ENCODE measurements at places on chromosomes 1 and 21.

DNA sequence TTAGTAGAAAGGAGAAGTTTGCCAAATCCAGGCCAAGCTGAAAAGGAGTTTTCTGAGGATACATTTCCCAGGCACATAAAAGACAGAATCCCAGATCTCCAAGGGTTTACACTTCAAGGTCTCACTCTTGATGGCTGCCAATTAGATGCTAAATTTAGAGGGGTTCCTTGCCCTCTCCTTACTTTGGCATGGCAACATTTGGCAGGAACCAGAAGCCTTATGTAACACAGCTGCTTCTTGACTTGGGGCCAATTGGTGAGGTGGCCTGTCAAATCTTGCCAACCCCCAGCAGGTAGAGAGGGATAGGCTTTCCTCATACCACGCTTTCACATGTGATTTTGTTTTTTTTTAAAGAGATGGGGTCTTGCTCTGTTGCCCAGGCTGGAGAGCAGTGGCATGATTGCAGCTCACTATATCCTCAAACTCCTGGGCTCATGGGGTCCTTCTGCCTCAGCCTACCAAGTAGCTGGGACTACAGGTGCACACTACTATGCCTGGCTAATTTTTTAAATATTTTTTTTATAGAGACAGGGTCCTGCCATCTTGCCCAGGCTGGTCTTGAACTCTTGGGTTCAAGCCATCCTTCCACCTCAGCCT is 25.2 kb upstream of the NKAIN1 start:
- no peak for DNase-seq

DNA sequence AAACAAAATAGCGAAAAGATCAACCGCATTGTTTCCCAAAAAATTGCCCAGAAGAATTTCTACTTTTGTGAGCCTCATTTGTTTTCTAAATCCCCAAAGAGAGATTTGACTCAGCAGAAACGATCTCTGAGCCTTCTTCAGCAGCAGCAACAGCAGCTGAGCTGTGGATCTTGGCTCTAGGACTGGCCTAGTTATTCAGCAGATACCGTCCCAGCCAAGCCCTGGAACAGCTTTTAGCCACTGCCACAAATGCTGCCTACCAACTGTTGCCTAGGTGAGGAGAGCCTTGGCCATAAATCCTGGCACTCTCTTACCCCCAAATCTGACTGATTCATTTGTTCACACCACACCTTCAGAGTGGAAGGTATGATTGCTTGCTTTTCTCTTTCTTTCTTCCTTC is 320.1 kb downstream of the TGFB2 start:
- no peak for DNase-seq

- no peak for DNase-seq
Measured at GRCh38 chr1:60972841-60973364, 109.5 kb upstream of the NFIA start.

- DNase-seq: no peak
Measured at GRCh38 chr1:243930822-243931671, 81.0 kb upstream of the AKT3 start.

- no peak for DNase-seq
Measured at GRCh38 chr1:52856026-52856425, 13.5 kb downstream of the ZYG11A start.

DNA sequence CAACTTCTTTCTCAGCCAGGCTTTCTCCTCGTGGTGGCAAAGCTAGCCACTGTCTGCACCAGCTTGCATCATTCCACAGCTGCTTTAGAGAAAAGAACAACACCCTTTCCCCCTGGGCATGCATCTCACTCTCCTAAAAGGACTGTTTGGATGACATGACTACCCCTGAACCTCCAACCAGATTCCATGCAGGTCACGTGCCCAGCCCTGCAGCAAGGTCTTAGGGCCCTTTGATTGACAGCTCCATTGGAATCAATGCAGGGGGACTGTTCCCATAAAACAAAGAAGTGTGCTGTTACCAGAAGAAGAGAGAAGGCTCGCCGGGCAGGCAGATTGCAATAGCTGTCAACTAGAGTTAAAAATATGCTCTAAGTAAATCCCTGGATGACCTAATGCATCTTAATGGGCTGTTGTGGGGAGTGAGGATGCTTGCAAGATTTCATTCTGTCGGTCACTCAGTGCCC is 24.4 kb downstream of the KCNA2 start:
- DNase-seq: no peak

- no peak for DNase-seq
Measured at GRCh38 chr1:167617153-167618147, 12.6 kb upstream of the RCSD1 start.

DNA sequence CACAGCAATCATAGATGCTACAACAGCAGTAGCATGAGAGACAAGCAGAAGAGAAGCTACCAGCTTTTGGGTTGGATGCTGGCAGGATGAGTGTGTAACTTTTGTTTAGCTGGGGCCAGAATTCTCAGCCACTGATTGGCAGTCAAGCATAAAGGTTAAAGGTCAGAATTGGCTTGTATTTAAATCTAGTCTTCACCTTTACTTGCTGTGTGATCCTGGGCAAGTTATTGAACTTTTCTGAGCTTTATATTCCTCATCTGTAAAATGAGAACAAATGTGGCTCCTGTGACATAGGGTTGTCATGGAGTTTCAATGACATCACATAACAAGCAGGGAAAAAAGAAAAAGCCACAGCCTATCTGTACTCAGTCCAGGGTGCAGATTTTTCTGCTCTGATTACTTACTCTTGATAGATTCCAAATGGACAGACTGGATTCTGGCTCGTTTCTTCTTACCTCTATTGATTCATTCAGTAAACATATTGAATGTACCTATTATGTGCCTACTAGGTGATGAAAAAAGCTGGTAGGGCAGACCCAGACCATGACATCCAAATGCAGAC is 2.8 kb upstream of the AZIN2 start:
- DNase-seq: no peak

- no peak for DNase-seq
Measured at GRCh38 chr1:24248859-24249258, 61.8 kb upstream of the IFNLR1 start.
